ENCODE measurements at places on chromosomes 3 and 15. TPM values are rescaled to one million over a fixed set of nuclear protein-coding genes. Genes with fewer than 3 reads are reported as not detected.

Gene NCKIPSD
- total RNA-seq = 5.2 TPM

Gene TRAIP
- total RNA-seq = 1.7 TPM

Gene PATL2
- not detected for total RNA-seq

Gene MESP2
- not detected for total RNA-seq

Gene THSD4
- 3.0 TPM for total RNA-seq

Gene WNT5A
- 8.1 TPM for total RNA-seq

Gene CAMK1
- total RNA-seq = 39.8 TPM

Gene ZIC4
- total RNA-seq = 1.5 TPM

Gene ACTR8
- total RNA-seq = 55.6 TPM

Gene AHSG
- not detected for total RNA-seq

Gene FBXL22
- 0.74 TPM for total RNA-seq

Gene CRABP1
- 16.5 TPM for total RNA-seq

Gene DAPK2
- 3.4 TPM for total RNA-seq

Gene FETUB
- not detected for total RNA-seq

Gene SATB1
- 86.5 TPM for total RNA-seq

Gene UROC1
- not detected for total RNA-seq

Gene RLBP1
- total RNA-seq = 0.98 TPM
